ENCODE measurements at places on chromosomes 1 and 21.

GRCh38 chr1:239537795-239538194 is 151.4 kb downstream of the CHRM3 start:
- DNase-seq, result no peak

DNA sequence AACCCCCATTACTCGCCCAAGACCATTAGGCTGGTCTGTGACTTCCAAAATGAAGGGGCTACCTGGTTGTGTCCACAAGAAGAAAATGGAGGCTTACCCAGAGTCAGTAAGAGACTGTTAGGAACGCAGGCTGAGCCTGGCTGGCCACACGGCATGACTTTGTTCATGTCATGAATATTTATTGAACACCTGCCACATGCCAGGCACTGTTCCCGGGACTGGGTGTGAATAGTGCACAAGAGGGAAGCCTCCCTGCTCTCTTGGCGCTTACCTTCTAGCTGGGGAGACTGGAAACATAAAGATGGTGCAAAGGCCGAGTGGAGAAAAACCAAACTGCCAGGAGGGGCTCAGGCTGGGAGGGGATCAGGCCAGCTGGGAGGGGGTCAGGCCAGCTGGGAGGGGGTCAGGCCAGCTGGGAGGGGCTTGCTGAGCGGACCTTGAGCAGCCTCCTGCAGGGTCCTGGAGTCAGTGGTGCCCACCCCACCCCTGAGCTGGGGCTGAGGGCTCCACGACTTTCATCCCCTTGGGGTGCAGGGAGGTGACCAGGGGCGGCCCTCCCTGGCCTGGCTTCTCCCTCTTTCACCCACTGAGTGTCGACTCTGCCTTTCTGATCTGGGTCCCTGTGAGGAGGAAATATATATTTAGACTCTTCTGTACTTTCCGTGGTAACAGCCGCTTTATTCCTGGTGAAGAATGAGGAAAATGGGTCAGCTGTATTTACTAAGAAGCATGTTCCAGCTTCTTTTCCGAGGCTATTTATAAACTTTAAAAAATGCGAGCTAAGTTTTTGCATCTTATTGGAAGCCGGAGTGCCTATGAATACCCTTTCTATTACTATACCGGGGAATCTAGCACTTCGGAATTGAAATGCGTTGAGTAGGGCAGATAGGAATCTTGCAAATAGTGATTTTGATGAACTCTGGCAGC is 139.0 kb downstream of the CAMTA1 start:
- no peak for DNase-seq

DNA sequence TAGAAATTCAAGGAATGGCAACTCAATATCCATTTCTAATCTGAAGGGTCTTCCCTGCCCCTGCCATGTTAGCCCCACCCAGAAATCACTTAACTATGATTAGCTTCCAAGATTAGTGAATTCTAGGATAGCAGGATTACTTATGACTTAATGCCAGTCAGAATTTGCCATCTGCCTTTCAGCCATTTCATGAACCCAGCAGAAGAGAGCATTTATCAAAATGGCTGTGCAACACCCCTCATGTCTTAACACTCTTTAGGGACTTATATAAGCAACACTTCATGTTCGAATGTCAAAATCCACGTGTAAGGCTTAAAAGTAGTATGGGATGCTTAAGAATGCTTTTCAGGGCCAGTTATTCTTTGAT is 288.5 kb downstream of the NFIA start:
- DNase-seq, result no peak

- DNase-seq, result no peak
Observed at GRCh38 chr1:87565861-87566260, 237.2 kb downstream of the LMO4 start.

DNA sequence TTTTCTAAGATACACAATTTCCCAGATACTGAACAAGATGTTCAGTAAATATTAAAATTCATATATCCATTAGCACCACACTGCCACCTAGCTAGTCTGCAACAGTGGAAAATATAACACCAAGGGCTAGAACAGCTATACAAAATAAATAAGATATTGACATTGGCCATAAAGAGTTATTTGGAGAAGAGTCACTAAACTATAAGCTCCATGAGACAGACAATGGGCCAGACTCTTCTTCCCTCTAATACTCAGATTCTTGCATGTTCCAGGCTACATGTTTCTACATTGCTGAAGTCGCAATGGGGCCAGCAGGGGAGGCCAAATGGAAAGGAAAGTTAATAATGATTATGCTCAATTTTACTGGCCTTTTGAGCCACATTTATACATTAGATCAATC is 21.5 kb downstream of the SPATA6 start:
- DNase-seq, result no peak

- no peak for DNase-seq
Observed at GRCh38 chr1:68221980-68222373, 10.3 kb downstream of the WLS start.

- DNase-seq, result no peak
Observed at GRCh38 chr1:180229483-180230415, at the start of gene LHX4. LHX4 (plus strand) TSS chr1:180230264; CDS start chr1:180230530, 266 bp downstream.

GRCh38 chr1:82110366-82111254 is 309.9 kb downstream of the ADGRL2 start:
- no peak for DNase-seq

DNA sequence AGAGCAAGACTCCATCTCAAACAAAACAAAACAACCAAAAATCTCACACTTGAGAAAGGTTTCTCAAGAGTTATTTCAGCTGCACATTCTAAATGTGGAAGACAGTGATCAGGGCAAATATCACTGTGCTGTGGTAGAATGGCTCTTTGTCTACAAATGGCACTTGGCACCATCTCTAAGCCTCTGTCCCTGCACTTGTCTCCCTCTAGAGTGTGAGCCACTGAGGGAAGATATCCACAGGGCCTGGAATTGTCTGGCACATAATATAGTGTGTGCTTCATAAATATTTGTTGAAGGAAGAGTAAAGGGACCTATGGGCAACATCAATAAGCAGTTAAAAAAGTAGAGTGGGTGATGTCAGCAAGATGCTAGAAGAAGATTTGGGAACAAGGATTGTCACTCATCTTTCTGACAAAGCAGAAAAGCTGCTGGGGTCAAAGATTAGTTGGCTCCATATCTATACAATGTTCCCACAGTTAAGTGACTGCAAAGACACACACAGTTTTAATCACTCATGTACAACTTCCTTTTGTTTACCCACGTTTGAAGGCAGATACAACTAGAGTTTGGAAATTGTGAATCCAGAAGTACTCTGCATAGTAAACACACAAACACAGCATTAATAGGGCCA is 19.1 kb downstream of the CD101 start:
- no peak for DNase-seq

DNA sequence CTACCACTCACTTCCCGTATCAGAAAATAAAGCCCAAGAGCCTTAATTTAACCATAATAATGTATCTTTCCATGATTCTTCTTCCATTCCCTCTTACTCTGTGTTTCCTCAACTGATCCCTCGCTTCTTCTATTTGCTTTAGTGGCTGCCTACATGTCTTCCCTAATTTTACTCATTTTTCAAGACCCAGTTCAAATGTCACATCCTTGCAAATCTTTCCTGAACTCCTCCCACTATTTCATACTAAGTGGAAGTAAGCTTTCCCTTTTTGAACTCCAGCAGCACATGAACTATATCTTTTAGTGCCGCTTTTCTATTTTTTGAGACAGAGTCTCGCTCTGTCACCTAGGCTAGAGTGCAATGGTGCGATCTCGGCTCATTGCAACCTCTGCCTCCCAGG is 3.8 kb upstream of the NFYC start:
- DNase-seq, result no peak

DNA sequence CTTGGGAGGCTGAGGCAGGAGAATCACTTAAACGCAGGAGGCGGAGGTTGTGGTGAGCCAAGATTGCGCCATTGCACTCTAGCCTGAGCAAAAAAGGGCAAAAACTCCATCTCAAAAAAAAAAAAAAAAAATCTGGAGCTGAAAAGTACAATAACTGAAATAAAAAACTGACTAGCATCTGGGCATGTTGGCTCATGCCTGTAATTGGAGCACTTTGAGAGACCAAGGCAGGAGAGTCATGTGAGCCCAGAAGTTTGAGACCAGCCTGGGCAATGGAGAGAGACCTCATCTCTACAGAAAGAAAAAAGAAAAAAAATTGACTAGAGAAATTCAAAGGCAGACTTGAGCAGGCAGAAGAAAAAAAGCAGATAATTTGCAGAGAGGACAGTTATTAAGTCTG is 18.1 kb downstream of the CLDN19 start:
- no peak for DNase-seq

- DNase-seq, result no peak
Observed at GRCh38 chr1:94866164-94866807, 46.1 kb downstream of the SLC44A3 start.

GRCh38 chr21:28550057-28550825 is 442.4 kb downstream of the LTN1 start:
- no peak for DNase-seq

DNA sequence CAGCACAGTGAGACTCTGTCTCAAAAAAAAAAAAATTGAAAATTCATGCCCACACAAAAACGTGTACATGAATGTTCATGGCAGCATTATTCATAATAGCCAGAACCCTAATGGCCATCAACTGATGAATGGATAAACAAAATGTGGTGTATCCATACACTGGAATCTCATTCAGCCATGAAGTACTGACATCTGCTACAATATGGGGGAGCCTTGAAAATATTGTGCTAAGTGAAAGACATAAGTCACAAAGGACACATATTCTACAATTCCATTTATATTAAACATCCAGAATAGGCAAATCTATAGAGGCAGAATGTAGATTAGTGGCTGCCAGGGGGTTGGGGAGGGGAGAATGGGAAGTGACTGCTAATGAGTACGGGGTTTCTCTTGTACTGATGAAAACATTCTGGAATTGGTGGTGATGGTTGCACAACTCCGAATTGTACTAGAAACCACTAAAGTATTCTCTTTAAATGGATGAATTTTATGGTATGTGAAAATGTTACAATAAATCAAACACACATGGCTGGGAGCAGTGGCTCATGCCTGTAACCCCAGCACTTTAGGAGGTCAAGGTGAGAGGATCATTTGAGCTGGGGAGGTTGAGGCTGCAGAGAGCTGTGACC is 33.0 kb upstream of the KCNN3 start:
- no peak for DNase-seq

- DNase-seq, result no peak
Observed at GRCh38 chr1:81069856-81070255, 730.9 kb upstream of the ADGRL2 start.

DNA sequence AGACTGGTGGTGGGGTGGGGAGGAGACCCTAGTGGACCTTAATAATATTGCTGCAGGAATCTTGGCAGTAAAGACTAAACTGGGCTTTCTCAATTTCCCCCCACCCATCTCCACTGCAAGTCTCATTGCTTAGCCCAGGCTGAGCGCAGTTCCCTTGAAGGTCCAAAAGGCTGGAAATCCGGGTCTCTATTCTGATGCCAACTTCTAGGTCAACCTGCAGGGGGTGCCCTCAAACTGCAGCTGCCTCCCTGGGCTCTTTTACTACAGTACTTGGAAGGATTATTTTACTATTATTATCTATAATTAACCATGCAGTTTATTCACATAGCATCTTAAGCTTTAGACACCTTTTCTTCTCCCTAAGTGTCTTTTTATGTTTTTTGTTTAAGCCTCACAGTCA is 85.4 kb upstream of the WARS2 start:
- no peak for DNase-seq

- no peak for DNase-seq
Observed at GRCh38 chr1:169565335-169566271, 20.7 kb downstream of the F5 start.

- no peak for DNase-seq
Observed at GRCh38 chr1:147245129-147245528, 2.6 kb downstream of the CHD1L start.

DNA sequence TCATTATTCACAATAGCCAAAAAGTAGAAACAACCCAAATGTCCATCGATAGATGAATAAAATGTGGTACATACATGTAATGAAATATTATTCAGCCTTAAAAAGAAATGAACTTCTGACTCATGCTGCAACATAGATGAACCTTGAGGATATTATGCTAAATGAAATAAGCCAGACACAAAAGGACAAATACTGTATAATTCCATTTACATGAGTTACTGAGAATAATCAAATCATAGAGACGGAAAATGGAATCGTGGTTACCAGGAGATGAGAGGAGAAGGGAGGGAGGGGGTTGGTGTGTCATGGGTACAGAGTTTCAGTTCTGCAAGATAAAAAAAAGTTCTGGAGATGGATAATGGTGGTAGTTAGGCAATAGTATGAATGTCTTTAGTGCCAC is 184.1 kb downstream of the PSMG1 start:
- DNase-seq, result no peak

DNA sequence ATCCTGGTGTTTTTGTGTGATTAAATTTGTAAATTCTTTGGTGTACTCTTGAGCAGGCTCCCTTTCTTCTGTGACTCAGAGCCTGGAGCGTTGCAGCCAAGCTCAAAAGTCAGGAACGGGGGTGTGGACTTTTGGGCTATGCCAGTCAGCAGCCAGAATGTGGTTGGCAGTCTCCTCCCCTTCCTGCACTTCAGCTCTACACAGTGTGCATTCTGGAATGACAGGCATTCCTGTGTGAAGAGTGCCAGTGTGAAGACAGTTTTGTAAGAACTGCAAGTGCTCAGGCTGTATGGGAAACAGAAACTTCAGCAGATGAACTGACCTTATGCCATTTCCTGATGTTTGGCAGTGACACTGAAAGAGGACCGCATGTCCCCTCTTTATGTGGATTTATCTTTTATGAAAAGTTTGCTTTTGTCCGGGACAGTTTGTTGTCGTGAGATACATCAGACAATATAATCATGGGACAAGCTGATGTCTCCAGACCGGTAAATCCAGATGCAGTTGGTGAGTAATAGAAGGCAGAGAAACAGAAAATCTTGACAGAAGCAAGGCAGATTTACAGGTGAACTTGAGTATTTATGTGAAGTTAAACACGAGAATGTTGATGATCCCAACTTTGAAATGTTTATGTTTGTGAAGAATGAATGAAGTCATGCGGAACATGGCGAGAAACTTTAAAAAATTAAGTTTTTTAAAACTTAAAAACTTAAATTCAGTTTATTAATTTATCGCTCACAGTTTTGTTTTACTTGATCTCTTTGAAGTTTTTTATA is 67.7 kb upstream of the RCC1 start:
- no peak for DNase-seq

DNA sequence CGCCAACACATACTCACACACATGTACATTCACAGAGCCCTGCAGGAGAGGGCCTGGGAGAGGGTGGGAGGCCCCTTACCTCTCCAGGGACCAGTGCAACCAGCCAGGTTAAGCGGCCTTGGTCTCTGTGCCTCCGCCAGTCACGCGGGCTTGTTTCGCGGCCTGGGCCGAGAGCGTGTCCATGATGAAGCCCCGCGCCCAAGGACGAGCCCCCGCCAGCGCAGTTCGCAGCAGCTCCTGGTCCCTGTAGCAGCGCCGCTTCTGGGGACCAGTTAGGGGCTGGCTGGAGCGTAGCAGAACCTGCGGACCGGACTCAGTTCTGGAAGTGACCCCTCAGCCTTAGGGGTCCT is 7.3 kb upstream of the FAM167B start:
- DNase-seq, result no peak

DNA sequence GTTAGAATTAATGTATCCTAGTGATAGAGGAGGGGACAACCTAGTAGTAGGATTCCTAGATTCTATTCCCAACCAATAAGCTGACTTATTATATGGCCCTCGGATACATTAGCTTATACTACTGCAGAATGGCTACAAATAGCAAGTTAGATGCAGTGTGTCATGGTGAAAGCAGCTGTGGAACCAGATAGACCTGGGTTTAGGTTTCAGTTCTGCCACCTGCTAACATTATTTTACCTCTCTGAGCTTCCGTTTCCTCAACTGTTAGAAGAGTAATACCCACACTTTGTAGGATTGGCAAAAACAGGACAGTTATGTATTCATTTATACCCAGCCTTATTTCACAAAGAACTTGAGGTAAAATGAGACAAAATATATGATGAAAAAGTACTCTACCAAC is 21.6 kb upstream of the MAGOH start:
- no peak for DNase-seq
